Stimulated activated CD4-positive, alpha-beta T cell treated with anti-CD3 and anti-CD28 coated beads, Interleukin-12 subunit alpha, Interleukin-12 subunit beta, amount 100 ng/mL, for 48 hours (primary cell): ENCODE measurements at places on chromosomes 2 and 18.

DNA sequence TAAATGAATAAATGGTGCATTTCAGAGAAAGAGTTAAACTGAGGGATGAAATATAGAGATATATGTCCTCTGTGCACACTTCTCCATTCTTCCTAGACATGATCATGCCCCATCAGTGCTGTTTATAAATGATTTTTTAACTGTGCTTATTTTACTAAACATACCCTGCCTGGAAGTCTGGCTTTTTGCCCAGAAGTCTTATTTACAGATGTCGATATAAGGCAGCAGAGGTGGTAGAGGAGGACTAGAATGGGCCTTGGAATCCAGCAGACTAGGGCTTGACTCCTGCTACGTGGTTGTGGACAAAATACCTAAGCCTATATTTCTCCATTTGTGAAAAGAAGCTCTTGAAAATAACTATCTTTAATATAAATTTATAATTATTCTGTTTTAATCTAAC, 355.5 kb downstream of the RAD51AP2 start:
- no peak for DNase-seq

DNA sequence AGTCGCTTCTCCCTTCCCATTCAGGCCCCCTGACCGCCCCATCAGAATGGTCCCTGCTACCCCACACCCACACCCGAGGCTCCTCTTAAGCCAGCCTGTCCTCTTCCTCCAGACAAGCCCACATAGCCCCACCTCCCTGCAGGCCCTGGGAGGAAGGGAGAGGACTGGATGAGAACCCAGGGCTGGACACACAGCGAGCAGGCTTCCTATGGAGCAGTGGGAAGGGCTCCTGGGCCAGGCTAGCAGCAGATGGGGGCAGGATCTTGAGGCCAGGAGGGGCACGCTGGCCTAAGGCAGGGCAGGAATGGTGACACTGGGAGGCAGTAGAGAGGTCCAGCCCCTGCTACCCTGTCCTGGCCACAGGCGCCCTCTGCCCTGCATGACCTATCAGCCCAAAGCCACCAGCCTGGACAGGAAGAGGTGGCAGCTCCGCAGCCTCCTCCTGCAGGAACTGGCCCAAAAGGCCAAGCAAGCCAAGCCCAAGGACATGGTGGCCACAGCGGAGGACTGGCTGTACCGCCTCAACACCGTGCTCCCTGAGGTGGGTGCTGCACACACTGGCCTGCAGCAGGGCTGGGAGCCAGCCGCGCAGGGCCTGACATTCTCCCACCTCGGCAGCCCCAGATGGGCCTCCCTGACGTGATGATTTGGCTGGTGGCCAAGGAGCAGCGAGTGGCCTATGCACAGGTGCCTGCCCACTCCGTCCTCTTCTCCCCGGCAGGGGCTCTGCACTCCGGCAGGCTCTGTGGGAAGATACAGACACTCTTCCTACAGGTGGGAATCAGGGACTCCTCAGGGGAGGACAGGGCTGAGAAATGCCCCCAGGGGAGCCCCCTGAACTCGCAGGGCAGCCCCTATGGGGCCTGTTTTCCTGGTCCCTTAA, 43.3 kb downstream of the FER1L5 start:
- no peak for DNase-seq

GRCh38 chr18:52001106-52001505, 338.9 kb upstream of the DCC start:
- DNase-seq: no peak

DNA sequence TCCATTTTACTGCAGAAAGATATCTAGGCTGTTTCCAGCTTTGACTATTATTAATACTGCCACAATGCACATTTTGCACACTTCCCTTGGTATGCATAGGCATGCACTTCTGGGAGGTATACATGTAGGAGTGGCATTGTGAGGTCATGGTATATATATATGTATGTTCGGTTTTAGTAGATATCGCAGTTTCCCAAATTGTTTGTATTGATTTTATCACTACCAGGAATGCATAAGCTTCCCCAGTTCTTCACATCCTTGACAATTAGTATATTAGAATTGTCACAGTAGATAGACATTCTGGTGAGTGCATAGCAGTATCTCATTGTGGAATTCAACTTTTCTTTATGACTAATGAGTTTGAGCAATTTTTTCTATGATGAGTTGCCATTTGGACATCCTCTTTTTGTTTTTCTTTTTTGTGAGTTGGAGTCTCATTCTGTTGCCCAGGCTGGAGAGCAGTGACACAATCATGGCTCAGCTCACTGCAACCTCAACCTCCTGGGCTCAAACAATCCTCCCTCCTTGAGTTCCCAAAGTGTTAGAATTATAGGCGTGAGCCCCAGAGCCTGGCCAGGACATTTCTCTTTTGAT, 4.2 kb upstream of the GRB14 start:
- no peak for DNase-seq

GRCh38 chr2:117851969-117852368, 37.5 kb downstream of the DDX18 start:
- DNase-seq: no peak

DNA sequence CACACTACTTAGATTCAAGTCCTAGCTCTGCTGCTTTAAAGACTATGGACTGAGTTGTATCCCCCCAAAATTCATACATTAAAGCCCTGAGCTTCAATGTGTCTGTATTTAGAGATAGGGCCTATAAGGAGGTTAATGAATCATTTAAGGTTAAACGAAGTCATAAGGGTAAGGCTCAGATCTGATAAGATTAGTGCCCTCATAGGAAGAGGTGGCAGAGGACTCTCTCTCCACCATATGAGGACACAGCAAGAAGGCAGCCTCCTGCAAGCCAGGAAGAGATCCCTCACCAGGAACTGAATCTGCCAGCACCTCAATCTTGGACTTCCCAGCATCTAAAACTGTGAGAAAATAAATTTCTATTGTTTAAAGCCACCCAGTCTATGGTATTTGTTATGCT, 3.1 kb upstream of the CYTIP start:
- no peak for DNase-seq

DNA sequence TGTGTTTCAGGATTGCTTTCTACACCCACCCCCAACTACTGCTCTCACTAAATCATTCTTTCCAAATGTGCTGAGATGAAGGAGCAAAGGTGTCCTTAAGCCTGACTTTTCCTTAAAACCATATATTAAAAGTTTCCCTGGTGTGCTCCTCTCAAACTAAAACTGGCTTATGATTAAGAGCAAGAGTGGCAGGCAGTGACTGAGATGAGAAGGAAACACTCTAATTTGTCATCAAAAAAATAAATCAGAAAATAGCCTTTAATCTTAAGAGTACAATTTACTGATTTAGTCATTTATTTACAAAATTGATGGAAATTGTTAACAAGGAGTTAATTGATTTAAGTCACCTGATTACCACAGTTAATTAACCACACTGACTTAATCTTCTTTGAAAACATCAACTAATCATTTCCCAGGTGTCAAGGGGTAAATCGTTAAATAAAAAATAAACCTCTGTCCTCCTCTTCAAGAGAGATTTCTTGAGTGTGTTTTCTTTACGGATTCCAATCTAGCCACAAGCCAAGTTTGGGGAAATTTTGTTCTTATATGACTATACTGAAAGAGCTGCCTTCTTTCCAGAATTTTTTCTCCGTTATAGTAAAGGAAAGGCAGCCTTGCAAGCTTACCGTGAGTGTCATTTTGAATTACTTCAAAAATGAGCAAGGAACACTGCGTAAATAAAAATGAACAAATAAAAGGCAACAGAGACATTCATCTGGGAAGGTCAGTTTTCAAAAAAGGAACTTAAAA, 17.4 kb downstream of the LRP2 start:
- no peak for DNase-seq

GRCh38 chr2:70089220-70089982, 2.1 kb downstream of the PCBP1 start:
- no peak for DNase-seq

DNA sequence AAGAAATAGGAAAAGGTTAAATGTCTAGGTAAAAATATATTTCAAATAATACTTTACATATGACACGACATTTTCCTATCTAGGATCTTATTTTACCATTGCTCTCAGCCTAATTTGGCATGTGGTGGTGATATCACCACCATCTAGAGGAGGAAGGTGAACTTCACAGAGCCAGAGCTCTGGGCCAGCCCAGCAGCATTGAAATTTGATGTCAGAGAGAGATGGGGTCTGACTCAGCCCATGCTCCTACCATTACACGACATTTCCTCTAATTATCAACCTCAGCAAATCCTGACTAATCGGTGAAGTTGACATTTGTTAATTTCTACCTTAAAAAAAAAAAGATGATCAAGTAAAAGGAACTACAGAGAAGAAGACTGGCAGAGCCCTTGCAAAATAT, 42.3 kb downstream of the LRRTM4 start:
- DNase-seq: no peak

- DNase-seq: no peak
These were observed 158.6 kb upstream of the SERTAD2 start for GRCh38 chr2:64812285-64812684.

- DNase-seq: no peak
These were observed 464.1 kb upstream of the CRIM1 start for GRCh38 chr2:35891528-35891927.

DNA sequence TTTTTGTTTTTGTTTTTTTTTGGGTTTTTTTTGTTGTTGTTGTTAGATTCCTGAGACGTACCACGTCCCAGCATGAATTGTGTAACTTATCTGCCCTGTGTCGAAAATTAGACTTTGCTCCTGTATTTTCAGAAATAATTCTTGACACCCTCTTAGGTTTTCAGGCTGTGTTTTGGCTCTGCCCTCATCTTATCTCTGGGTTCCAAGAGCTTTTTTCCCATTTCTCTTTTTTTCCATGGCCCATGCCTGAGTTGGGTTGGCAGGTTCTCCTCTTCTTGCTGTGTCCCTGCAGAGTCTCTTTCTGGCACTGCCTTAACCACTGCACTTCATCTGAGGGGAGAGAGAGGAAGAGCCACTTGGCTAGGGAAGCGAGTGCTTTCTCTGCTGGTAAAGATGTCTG, 42.4 kb downstream of the CTIF start:
- DNase-seq: no peak

DNA sequence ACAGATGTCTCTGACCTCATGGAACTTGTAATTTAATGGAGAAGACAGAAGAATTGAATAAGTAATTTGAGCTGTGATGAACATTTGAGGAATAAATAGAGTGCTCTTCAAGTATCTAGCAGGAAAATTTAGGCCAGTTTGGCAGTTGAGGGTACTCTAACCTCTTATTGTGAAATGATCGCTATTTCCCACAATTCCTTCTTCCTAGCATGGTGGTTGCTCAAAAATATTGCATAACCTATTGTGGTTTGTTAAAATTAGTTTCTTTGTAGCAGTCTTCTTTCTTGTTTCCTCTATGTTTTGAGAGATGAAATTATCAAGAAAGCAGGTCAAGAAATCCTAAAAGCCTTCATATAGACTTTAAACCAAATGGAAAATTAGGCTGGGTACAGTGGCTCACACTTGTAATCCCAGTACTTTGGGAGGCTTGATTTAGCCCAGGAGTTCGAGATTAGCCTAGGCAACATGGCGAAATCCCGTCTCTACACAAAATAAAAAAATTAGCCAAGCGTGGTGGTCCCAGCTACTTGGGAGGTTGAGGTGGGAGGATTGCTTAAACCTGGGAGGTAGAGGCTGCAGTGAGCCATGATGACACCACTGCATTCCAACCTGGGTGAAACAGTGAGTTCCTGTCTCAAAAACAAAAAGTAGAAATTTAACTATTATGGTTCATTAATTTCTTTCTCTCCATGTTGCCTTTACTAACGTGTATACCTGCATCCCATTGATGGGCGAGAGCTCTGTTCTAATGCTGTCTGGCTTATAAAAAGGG, 58.7 kb downstream of the RBKS start:
- DNase-seq: no peak

GRCh38 chr2:119641562-119642258, 37.3 kb upstream of the TMEM177 start:
- peak; percentile 52 for DNase-seq

DNA sequence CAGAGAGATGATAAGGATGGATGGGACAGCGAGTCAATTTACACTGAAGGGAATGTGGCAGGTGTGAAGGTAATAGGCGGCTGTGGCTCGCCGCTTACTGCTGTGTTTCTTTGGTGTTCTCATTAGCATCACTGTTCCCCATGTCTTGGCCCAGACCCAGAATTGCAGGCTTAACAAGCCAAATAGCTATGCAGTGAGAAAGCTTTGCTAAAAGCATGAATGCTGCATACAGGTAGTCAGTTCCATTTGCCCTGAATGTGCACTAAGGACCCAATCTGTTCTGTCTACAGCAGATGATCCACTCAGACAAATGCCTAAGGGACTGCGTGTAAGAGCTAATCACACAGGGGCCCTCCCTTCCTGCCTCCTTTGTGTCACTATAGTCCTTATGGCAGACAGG, 262.6 kb downstream of the DCDC2C start:
- no peak for DNase-seq

DNA sequence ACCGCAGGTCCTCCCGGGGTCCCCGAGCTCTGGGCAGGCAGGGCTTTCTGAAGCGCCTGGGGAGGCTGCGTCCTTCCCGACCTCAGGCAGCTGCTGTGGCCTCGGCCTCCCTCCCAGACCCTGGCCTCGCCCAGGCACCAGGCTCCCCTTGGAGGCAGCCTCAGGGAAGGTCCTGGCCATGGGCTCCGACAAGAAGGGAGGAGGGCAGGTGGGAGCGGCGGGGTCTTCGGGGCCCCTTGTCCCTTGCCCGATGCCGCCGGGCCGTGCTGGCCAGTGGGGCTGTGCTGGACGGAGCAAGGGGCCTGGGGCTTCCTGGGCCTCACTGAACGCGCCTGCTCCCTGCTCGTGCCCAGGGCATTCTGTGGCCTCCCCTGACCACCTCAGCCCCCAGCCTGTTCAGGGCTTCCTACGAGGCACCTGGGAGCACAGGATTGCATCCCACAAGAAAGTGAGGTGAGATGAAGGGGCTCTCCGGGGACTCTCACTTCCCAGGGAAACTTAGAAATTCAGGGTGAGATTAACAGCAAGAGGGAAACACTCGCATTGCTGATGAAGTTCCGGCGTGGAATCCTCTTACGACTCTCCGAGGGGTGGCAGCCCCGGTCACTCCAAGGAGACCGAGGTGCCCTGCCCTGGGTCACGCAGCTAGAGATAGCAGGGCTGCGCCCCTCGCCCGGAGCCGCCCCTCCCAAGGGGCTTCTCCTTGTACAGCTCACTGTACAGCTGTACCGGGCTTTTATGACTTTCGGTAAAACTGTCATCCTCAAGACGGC, 778 bp downstream of the MFSD2B start:
- no peak for DNase-seq

DNA sequence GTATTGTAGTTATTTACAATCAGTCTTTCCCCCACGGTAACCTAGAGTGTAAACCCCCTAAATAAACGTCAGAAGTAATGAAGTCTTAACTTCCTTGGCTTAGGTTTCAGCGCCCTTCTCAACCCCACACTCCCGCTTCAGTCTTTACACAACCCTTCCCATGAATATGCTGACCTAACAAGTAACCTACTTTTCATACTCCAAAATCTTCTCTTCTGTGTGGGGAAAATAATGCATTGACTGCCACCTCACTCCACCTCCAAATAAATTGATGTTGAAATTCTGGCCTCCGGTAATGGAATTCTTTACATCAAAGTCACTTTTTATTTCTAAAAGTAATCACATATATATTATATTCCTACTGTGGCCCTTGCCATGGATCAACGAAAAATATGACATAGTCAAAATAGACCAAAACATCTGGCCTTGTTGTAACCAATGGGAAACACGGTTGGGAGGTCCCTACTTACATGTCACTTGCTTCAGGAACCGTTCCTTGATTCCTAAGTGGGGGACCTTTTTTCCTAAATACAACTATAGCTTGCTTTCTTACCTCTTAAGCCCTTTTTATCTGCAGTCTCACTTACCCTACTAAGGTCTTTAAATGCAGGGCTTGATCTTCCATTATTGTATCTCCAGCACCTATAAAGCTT, 961 bp downstream of the GEN1 start:
- DNase-seq: no peak
